ENCODE measurements at places on chromosomes 12 and 14.
A peak's percentile ranks its signal among the peaks of the same experiment; 100 is the strongest.

DNA sequence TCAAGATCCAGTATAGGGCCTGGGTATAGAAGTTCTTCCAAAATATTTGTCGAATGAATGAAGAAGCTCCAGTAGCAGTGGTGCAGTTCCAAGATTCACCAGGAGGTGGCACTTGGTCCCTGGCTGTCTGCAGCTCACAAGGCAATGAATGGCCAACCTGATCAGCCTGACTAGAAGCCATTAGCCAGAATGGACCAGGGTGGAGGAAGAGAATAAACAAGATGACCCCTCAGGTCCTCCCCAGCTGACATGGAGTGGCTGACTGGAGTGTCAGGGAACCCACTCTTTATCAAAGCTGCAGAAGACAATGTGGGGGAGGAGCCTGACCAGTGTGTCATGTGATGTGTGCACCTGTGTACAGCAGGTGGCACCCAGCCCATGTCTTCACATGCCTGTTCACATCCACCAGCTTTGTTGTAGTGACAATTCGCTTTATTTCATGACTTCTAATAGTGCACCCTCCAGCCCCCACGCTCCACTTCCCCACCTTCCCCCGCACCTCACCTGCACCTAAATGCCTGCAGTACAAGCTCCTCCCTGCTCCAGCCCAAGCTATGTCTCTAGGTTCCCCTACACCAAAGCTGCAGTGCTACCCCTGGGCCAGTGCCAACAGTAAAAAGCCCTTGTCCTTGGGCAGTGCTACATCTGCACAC, 3.0 kb downstream of the LTBP2 start:
- peak; percentile 83 for DNase-seq

GRCh38 chr14:67934087-67934486, 114.5 kb downstream of the RAD51B start:
- DNase-seq, result no peak

DNA sequence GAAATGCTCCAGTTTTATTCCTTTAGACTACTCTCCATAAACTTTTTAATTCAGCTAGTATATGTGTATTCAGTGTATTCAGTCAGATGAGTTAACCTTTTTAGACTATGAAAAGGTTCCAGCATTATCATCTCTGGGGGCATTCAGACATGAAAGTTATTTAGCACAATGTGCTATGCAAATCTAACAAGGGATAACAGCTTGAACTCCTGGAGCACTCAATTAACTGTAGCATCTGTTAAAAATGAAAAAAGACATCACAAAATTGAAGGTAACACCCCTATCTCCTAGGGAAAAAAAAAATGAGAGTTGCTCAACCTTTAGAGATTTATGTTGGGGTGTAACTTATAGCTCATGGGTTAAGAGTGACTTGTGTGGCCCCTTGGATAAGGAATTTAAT, 211.5 kb downstream of the PHLDA1 start:
- no peak for DNase-seq

- no peak for DNase-seq
Observed at GRCh38 chr12:23204933-23205778, 580.2 kb downstream of the ETNK1 start.

DNA sequence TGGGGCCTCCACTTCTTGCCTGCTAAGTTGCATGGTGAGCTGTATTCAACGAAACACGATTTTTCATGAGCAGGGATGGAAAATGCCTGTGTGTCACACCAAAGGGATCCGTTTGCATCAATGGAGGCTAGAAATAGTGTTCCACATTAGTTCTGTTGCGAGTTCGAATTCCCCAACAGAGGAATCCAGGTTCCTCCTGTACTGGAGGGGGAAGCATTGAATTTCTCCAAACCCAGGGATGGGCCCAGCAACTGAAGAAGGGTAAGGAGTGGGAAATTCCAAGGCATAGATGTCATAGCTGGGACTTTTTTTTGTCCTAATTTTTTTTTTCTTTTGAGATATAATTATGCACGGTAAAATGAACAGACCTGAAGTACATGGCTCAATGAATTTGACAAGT, 336.2 kb downstream of the DPF3 start:
- no peak for DNase-seq

DNA sequence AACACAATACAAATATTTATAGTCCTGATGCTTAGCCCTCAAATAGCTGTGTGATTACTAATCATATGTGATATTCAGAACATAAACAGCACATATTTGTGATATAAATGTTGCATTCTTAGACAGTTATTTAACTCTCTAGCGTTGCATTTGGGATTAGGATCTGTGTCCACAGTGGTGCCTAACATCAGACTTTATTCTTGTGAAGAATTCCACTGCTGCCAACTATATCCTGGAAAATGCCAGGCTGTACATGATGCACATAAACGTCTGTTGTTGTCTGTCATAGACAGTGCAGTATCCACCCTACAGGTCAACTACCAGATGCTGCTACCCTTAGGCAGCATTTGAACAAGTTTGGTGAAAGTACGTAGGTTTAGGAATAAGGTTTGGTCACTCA, 39.0 kb downstream of the SLC38A4 start:
- DNase-seq, result no peak

- no peak for DNase-seq
Observed at GRCh38 chr14:54772451-54772881, 130.2 kb downstream of the GCH1 start.

DNA sequence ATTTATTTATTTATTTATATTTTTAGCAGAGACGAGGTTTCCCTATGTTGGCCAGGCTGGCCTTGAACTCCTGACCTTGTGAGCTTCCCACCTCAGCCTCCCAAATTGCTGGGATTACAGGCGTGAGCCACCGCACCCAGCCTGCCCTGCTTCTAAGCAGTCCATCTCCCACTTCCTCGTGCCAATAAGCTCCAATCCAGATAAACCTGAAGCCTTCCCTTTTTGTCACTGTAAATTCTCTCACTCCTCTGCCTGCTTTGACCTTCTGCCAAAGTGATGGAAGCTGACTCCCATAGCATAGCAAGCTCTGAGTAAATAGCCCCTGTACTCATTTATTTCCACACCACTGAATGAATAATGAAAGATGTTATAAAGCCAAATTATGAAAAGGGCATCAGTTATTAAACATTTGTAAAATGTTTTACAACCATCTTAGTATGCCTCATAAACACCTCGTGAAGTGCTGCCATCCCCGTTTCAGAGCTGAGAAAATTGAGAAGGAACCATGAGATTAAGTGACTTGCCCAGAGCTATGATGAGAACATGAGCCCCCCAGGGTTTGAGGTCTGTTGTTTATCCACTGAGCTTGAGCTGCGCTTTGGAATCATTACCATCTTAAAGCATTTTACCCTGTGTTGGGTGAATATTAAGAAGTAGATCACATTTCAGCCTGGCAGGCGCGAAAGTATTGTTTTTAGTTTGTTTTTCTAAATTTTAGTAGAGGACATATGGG, 30.4 kb downstream of the MANSC1 start:
- no peak for DNase-seq

GRCh38 chr12:31387466-31387865, 61.5 kb upstream of the SINHCAF start:
- no peak for DNase-seq

- DNase-seq, result no peak
Observed at GRCh38 chr14:65373671-65374039, 38.9 kb upstream of the FUT8 start.

DNA sequence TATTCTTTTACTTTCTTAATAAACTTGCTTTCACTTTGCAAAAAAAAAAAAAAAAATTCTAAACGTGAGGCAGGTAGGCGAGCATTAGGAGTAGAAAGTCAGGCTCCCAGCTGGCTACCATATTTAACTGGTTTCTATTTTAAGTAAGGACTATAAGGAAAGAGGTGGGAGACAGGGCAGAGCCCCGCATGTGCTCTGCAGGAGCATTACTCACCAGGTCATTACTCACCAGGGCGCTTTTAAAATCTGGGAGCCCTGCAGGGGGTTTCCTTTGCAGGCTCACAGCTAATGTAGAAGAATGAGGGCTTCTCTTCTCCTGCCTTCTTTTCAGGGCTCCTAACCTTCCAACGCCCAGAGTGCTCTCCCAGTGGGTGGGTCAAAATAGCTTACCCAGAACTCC, 14.0 kb upstream of the DPF3 start:
- DNase-seq, result no peak

DNA sequence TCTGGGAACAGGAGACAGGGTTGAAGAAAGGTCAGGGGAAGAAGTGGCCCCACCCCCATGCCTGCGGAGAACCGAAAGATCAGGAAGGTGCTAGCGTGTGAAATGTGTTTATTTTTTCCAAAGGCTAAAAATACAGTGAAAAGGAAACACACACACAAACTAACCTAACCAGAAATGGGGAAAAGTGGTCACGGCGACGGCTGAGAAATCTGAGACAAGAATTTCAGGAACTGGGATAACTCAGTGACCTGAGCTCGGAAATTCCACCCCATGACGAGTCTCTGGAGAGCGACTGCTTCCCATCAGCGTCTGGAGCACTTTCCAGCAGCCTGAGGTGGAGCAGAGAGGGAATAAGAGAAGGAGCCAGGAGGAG, 16.6 kb upstream of the RND1 start:
- DNase-seq, result no peak

- no peak for DNase-seq
Observed at GRCh38 chr14:79842270-79842669, 369.0 kb downstream of the DIO2 start.

DNA sequence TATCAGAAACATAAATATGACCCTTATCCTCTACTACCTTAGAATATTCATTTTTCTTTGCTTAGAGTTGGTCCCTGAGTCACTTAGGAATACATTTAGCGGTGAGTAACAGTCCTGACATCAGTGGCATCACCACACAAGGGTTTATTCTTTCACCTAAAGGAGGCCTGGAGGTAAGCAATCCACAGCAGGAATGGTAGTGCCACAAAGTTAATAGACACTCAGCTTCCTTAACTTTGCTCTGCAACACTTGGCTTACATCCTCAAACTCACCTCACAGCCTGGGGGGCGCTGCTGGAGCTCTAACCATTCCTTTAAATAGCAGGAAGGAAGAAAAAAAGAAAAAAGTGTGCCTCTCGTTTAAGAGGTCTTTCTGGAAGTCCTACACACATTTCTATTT, 29.1 kb downstream of the BBOF1 start:
- DNase-seq, result no peak

GRCh38 chr14:30002859-30003258, 75.2 kb upstream of the PRKD1 start:
- no peak for DNase-seq

- DNase-seq, result no peak
Observed at GRCh38 chr12:99087278-99087677, 442.2 kb downstream of the APAF1 start.

- DNase-seq, result no peak
Observed at GRCh38 chr12:108793756-108794441, 62.6 kb upstream of the CORO1C start.

DNA sequence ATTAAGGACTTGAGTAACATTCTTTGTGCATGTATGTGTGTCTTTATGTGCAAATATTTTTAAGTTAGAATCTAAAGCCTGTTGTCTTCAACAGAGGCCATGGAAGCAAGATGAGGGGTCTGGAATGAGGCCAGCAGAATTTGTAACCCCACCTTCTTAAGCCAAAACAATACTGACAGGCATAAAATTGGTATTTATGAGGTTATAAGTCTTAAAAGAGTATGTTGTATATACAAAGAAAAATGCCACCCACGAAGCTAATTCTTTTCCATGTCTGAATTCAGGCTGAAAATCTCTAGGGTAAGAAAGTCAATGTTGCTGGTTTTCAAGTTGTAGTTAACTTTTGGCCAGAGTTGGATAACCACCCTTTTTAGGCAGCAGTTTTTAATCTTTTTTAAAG, 86.2 kb upstream of the TMTC1 start:
- no peak for DNase-seq

DNA sequence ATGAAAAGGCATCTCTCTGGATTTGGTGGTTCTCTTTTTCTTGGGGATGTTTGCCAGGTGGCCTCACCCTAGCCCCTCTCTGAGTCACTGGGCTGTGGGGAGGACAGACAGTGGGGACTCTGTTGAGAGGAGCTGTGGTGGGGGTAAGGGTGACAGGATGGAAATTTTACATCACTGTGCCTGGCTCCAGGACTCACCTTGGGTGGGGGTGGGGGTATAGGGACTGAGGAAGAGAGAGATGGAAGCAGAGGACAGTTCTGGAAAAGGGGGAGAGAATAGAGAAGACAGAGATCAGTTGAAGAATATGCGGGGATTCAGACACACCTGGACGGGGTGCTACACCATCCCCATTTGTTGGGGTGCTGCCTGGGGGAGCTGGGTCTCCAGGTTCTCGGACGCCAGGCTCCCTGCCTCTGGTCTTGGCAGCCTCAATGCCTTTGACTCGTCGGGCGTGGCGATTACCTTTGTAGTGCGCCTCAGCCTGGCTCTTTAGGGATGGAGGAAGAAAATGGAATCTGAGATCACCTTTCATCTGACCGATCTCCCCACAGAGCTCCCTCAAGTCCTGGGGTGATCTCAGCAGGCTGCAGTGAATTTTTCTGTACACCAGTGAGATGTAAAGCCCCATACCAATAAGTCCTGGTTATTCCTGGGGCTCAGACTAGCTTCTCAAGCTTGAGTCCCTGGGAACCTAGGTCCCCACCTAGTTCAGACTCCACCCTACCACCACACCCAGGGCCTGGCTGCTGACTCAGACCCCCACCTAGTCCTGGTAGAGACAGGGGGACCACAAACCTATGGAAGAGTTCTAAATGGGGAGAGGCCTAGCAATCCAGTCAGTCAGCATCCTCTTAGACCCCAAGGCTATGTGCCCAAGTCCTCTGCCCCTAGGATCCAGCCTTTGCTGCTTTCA, 9.6 kb upstream of the GPR84 start:
- DNase-seq, result no peak

DNA sequence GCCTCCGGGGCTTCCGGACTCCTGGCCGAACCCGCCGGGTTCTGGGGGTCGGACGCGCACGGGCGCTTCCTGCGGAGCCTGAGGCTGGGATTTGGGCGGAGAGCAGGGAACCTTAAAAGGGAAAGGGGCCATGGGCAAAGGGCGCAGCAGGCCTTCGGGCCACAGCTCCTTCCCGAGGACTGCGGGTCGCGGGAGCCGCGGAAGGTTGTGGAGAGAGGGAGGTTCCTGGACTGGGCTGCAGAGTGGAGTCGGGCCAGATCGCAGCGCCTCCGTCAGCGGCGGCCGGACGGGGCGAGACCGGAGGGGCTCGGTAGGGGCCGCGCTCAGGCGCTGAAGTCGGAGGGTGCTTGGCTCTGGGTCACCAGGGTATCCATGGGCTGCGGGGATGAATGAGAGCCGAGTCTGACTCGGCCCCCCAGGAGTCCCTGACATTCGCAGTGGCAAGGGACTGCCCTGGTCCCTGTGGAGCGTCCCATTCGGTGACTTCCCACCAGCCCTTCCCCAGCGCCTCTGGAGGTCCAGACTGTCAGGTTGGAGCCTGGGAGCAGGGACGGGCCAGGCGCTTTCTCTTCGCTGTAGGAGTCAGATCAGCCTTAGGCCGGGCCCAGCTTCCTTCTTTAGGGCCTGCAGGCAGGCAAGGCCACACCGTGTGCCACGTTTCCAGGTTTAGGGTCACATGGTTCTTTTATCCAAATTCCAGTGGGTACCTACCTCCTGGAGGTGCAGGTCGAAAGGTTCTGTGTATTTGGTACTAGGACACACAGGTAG, 938 bp upstream of the SLC25A29 start:
- peak; percentile 63 for DNase-seq

- DNase-seq, result no peak
Observed at GRCh38 chr14:68473794-68474193, 319.1 kb downstream of the ZFP36L1 start.

Measured in lower lobe of right lung (tissue), 2 donors.